Natural killer cell treated with Interleukin-12 subunit alpha and Interleukin-12 subunit beta and Interleukin-15 and Interleukin-18, amount 100 ng/mL, for 72 hours (primary cell): ENCODE measurements at places on chromosomes 7 and 10. TPM values are rescaled to one million over a fixed set of nuclear protein-coding genes. Genes with fewer than 3 reads are reported as not detected.

KLF14 gene
- total RNA-seq = not detected

PLEKHS1 gene
- 0.12 TPM for total RNA-seq

SLC16A9 gene
- total RNA-seq = 0.45 TPM

KIF20B gene
- total RNA-seq = 62.4 TPM

ACTR3C gene
- 2.9 TPM for total RNA-seq

SLC37A3 gene
- total RNA-seq = 51.5 TPM

HECW1 gene
- not detected for total RNA-seq

ARID5B gene
- 46.1 TPM for total RNA-seq

PCLO gene
- not detected for total RNA-seq

CTAGE4 gene
- 0.38 TPM for total RNA-seq

ZMYND11 gene
- 21.4 TPM for total RNA-seq

ZWINT gene
- total RNA-seq = 120 TPM

NPY gene
- total RNA-seq = not detected

GPER1 gene
- not detected for total RNA-seq

CPVL gene
- total RNA-seq = not detected

CADPS2 gene
- total RNA-seq = not detected

BAG3 gene
- 12.7 TPM for total RNA-seq

DTX2 gene
- 36.5 TPM for total RNA-seq

ASB4 gene
- total RNA-seq = not detected

LRRD1 gene
- total RNA-seq = not detected

CCSER2 gene
- 135 TPM for total RNA-seq

TFR2 gene
- total RNA-seq = 10.1 TPM

MSMB gene
- not detected for total RNA-seq
